NCI-H1436 treated with DMSO at 0.1 percent for 48 hours (cell line): ENCODE measurements at places on chromosomes 6 and 20.

- DNase-seq = no peak
Measured at GRCh38 chr20:53133125-53133524, 161.0 kb downstream of the TSHZ2 start.

DNA sequence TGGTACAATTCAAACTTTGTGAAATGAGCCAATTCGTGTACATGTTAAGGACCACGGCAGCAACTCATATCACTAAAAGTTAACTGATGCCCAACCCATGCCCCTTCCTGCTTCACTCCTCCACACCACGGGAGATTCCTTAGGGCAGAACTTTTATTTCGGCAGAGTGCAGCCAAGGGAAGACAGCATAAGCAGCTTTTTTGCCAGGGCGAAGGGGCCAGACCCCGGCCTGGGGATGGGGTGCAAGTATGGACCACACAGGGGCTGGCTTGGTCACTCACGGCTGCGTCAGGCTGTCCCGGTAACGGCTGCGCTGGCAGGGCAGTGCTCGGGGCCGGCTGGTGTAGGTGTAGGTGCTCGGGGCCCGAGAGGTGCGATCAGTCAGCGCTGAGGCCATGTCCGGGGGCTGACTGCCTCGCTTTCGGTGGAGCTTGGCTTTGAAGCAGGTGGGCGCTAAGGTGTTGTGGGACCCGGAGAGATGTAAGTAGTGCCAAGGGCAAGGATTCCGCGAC, 792 bp downstream of the RSPH3 start:
- DNase-seq = no peak

GRCh38 chr6:100549406-100550167, 84.9 kb upstream of the SIM1 start:
- no peak for DNase-seq

GRCh38 chr20:22807045-22807444, 222.7 kb upstream of the FOXA2 start:
- no peak for DNase-seq

GRCh38 chr6:40848868-40849514, 190.0 kb downstream of the UNC5CL start:
- DNase-seq = no peak

- DNase-seq = no peak
Measured at GRCh38 chr6:134063966-134064445, 11.6 kb upstream of the SLC2A12 start.

- no peak for DNase-seq
Measured at GRCh38 chr6:81633391-81633790, 119.1 kb downstream of the TENT5A start.

GRCh38 chr6:142927904-142928303, 17.1 kb downstream of the HIVEP2 start:
- DNase-seq = no peak

DNA sequence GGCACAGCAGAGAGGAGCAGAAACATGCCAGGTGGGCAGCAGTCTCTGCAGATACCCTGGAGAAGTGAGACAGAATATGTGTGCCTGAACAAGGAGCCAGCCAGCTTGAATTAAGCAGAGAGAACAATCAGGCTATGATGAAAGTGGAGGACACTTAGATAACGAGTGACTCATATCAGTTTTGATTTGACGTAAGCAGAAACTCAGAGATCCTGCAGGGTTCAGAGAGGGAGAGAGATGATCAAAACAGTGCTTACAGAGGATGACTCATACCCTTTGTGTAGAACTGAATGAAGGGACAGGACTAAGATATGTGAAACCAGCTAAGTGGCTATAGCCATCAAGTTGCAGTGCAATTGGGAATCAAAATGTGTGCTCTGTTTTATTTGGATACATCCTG, 300.7 kb downstream of the TENT5A start:
- no peak for DNase-seq

GRCh38 chr6:1965596-1966224, 279.7 kb downstream of the GMDS start:
- no peak for DNase-seq

DNA sequence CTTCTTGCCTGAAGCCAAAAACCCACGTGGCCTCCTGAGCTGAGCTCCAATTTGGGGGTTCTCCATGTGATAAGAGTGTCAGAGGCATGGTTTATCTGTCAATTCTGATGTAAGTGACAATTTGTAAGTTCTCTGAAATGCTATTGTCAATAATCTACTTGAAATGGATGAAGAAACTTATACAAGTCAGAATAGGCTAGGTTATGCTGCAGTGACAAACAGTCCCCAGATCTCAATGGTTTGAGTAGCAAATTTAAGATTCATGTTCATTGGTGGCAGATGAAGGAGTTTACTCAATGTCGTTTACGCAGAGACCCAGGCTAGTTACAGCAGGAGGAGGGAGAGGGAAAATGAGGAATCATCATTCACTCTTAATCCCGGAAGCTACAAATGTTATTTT, 352.4 kb downstream of the KIF16B start:
- DNase-seq = no peak

- DNase-seq = no peak
Measured at GRCh38 chr20:44457016-44457415, 18.7 kb upstream of the TTPAL start.

DNA sequence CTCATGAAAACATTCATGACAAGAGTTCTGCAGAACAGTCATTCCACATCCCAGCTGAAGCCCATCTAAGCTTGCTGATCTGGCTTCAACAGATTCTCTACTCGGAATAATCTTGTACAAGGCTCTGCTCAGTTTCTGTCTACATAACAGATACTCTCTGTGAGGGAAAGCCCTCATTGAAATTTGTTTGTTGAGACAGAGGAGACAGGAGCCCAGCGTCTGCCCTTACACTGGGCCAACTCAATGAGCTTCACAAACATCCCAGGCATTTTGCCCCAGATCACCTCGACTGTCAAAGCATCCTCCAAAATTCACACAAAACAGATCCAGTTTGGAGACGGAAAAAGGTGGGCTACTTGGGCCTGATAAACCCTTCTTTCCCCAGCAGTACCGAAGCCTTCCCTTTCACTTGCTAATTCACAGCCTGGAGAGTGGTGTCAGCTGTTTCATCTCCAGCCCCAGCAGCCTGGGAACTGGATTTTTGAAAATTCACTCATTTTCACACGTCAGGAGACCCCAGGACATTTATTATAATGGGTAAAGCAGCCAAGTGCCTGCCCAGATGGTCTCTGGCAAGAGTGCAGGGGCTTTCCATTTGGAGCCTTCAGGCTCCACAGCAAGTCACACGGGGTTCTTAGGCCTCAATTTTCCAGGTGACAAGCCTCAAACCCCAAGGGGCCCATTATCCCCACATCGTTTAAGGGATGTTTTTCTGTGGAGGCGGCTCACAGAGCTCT, 7.3 kb downstream of the CCDC167 start:
- no peak for DNase-seq

GRCh38 chr20:48636301-48636700, 191.5 kb downstream of the PREX1 start:
- no peak for DNase-seq

DNA sequence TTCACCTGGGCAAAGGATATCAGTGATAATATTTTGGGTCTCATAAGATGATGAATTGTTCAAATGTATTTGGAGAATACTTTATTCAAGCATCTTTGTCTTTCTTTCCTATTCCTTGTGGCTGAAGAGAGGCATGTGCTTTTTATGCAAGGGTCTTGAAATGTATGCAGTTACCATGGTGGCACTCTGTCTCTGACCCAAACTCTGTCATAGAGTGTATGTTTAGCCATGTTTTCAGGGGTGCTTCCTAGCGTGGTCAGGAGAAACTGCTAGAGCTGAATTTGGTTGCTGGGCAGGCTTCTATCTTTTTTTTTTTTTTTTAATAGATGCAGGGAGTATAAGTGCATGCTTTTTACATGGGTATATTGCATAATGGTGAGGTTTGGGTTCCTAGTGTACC, 15.4 kb downstream of the UST start:
- no peak for DNase-seq

DNA sequence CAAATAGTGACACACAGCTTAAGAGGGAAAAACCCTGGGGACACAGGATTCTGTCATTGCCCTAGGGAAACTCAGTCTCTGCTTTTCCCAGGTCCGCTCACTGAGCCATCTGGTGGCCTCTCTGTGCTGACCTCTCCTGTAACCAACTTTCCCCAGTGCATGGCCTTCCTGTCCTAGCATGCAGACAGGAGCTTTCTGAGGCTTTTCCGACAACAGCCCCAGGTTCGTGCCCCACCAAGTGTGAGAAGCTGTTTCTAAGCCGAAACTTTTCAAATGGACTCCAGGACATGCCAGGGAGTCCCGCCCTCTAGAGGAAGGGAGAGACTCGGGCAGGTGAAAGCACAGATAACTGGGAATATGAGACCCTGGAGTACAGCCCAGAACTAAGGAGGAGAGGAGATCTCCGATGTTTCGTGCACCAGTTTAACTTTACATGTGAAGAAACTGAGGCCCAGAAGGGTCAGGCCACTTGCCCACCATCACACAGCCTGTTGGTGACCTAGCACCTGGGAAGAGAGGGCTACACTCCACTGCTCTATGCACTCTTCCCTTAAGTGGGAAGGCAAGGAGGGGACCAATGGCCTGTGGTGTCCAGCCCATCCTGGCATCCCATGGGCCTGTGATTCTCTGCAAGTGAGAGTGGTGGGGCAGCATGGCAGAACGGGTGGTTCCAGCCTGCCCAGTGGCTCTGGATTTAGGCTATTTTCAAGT, 46.2 kb downstream of the RPP40 start:
- no peak for DNase-seq

GRCh38 chr20:58044931-58045555, 183.4 kb downstream of the ANKRD60 start:
- DNase-seq = no peak

GRCh38 chr20:51532577-51533191, 9.8 kb downstream of the NFATC2 start:
- DNase-seq = no peak

GRCh38 chr6:73521351-73521985, 636 bp upstream of the EEF1A1 start:
- DNase-seq = no peak

DNA sequence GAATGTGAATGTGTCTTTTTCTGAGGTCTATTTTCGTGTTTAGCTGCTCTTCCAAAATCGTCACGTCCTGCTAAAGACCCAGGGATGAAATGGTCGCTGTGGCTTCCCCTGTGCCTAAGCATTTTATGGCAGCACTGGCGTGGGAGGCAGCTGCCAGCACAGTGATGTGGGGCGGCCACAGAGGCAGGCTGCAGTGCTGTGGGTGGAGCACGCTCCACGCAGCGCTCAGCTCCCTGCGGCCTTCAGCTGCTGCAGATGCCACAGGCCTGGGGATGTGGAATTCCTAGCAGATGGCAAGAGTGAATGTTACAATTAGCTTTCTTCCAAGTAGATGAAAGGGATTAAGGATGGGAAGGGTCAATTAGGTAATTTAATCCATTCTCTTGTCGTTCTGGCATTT, 242.6 kb downstream of the SMOC2 start:
- DNase-seq = no peak

DNA sequence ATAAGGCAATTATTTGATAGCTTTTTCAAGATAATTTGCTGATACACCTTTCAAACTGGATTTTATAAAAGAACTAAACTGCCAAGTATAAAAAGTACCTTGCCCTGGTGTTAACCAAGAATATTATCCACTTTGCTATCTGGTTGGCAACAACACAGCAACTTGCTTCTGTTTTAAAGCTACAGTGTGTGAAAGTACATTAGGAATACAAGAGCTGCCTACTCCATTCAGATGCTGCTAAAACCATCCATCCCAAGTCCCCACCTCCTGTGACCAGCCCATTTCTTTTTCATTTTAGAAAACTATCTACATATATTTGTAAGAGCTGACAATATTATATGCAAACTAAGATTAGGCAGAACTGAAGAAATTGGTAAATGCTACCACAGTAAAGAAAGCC, 12.8 kb downstream of the CLDN20 start:
- no peak for DNase-seq

- DNase-seq = no peak
Measured at GRCh38 chr20:25227317-25227831, 20.5 kb upstream of the PYGB start.

GRCh38 chr6:110524305-110524704, 47.9 kb upstream of the SLC22A16 start:
- no peak for DNase-seq

DNA sequence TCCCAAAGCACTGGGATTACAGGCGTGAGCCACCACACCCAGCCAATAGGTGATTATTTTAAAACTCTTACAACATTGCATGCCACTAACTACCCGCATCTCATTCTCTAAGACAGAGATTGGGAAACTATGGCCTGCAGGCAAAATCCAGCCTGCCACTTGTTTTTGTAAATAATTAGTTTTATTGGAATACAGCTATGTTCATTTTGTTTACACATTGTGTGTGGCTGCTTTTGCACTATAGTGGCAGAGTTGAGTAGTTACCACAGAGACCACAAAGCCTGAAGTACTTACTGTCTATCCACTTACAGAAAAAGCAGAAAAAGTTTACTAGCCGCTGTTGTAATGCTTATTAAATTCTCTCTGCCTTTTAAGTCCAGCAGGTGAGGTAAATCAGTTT, 16.4 kb upstream of the PKIG start:
- DNase-seq = no peak

DNA sequence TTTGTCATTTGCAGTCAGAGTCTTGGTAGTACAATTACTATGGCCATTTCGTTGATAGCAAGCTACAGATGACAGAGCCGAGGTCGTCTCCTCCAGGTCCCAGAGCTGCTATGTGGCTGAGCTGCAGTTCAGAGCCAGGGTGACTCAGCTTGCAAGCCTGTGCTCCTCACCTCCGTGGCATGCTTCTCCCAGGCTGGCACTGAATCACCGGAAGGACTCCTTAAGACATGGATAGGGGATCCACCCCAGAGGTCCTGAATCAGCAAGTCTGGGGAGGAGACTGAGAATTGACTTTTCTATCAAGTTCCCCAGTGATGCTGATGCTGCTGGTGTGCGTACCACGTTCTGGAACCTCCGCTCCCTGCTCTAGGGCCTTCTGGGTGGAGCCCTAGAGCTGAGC, 291.2 kb downstream of the CDH26 start:
- no peak for DNase-seq

GRCh38 chr6:143937668-143937970, 70.4 kb downstream of the PLAGL1 start:
- DNase-seq = no peak

- no peak for DNase-seq
Measured at GRCh38 chr6:93962566-93962965, 543.2 kb upstream of the EPHA7 start.

GRCh38 chr6:33827546-33828451, 24.0 kb upstream of the MLN start:
- DNase-seq = no peak

DNA sequence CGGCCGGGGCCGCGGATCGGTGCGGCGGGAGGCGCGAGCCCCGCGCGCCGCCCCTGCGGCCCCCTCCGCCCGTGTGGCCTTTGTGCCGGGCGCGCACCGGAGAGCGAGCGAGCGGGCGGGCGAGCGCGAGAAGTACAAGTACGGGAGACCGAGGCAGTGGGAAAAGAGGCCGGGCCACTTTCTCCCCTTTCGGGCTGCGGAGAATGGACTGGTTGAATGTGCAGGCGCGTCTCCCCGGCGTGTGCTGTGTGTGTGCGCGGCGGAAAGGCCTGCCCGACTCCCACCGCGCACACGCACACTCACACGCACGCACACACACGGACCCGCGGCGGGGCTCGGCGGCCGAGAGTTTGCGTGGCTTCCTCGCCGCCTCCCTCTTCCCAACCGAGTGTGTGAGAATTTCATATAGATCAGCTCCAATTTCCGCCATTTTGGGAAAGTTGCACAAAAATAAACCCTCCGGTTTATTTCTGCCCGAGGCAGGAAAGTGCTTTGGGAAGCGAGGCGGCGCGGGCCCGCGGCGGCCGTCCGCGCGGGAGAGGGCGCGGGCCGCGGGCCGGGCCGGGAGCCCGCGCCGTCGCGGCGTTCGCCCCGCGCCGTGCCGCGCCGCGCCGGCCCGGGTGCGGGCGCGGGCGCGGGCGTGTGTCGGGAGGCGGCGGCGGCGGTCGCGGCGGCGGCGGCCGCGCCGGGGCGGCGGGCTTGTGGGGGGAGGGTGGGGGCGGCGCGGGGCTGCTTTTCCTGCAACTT, 1.1 kb downstream of the L3MBTL3 start:
- DNase-seq = no peak
